EH (cell line): ENCODE measurements at places on chromosomes 12 and 14.

- DNase-seq = no peak
Measured at GRCh38 chr12:116043659-116044535, 233.6 kb downstream of the MED13L start.

DNA sequence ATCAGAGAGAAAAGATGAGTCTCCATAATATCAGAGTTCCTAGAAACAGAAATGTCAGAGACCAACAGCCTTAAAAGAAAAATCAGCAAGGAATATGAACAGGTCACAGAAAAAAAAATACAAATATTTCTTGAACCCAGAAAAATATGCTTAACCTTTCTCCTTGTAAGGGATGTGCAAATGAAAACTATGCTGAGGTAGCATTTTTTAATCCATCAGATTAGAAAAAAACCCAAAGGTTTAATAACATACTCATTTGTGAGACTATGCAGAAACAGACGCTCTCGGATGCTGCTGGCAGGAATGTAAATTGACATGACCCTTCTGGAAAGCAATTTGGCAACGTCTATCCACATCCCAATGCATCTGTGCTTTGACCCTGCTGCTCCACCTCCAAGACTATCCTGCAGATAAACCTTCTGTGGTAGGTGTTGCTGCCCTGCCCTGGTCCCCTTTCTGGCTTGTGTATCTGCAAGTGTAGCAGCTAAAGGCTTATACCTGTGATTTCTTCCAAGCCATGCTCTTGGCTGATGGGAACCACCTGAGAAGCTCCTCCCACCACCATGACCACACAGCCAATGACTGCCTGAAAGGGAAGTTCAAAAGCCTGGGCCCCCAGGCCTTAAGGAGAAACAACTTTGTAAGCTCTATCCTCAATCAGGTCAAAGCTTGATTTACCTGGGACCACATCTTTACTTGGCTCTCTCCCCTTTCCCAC, 49.4 kb downstream of the LTBP2 start:
- no peak for DNase-seq

DNA sequence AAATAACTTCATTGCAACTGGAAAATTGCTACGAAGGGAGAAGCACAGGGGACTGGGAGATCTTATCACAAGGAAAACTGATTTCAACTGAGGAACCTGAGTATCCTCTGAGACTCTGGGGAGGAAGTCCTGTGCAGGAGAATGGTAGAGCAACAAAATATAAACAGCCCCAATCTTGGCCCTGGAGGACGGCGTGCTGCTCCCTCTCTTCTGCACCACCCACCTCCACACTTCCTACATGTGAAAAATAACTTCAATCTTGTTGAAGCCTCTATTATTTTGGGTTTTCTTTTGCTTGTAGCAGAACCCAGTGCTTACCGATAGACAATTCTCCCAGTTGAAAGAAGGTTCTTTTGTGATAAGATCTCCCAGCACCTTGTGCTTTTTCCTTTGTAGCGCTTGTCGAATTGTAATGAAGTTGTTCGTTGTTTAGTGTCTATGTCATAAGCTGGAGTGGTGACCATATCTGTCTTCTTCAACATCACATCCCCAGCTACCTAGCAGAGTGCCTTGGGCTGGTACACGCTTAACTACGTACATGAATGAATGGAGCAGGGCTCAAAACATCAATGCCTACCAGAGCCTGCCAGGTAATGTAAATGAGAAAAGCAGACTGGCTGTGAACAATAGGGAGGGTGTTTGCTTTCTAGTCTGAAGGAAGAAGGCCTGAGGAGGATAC, 2.8 kb upstream of the CD4 start:
- no peak for DNase-seq

DNA sequence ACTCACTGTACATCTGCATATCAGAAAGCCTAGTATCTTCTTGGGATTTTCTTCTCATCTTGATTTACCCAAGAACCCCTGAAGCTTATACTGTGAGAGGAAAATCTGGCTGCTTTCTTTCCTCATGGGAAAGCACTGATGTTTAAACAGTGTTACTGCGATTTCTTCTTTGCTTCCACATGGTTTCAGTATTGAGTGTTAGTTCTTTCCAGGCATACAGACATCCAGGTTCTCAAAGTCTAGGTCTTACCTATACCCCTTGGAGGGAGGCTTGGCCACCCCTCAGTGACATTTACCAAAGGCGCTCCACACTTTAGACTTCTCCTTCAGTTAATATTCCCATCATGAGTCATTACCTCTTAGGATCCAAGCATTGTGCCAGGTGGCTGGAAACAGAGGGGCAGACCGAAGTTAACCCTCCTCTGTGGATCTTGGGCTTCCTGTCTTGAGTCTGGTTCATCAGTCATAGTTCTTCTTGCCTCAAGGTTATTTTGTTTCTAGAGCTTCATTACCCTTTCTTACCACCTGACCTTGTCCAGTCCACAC, 79.1 kb downstream of the TMEM117 start:
- DNase-seq = no peak

- peak; percentile 7 for DNase-seq
Measured at GRCh38 chr12:91009319-91009950, 4.7 kb upstream of the EPYC start.

DNA sequence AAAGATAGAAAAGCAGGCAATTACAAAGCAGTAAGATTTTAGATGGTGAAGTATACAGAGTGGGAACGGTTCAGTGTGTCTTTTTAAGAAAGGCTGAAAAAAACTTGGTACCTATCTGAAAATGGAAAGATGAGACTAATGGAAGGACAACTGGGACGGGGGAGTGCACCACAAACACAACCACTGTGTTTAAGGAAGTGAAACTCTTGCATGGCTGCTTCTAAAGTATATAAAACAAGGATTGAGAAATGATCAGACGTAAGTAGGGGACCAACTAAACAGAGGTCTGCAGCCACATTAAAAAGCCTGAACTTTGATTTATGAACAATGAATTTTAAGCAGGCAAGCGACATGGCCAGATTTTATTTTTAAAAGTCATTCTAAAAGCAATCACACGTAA, 328.6 kb downstream of the MDGA2 start:
- no peak for DNase-seq
